ENCODE measurements at places on chromosomes 13 and 19. TPM values are rescaled to one million over a fixed set of nuclear protein-coding genes. Genes with fewer than 3 reads are reported as not detected.

DNA sequence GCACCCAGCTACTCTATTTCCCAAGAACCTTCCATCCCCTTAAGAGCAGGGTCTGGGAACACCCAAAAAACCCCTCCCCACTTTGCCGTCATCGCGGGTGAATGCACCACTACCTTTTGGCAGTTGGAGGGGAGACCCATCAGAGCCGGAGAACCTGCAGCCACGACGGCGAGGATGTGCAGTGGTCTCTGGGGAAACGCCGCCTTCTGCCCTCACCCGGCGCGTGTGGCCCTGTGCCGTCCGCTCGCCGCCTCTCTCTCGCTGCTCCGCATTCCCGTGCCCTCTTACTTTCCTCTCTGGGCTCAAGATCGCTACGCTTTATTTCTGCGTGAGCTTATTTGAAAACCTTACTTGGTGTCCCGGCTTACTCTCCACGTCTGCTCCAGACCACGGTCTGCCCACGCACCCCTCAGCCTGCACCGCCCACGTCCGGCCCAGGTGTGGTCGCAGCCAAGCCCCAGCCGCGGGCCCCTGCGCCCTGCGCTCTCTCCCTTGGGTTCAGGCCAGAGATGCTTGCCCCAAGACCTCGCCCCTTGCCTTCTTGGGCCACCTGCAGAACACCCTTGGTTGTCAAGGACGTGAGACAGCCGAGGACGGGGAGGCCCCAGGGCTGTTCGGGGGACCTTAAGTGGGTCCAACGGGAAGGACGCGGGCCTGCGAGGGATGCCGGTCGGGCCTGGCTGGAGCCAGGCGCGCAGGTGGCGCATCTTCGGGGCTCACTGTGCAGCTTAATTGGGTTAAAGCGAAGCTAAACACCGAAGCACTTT, 2.0 kb upstream of the MAB21L1 start:
- H3K36me3 ChIP-seq, result no peaks in the 10 kb centered on the region
- H3K27ac ChIP-seq, result no peak overlapping the region
- no peaks in the 10 kb centered on the region for H3K4me1 ChIP-seq
- no peak overlapping the region for H3K4me3 ChIP-seq

DNA sequence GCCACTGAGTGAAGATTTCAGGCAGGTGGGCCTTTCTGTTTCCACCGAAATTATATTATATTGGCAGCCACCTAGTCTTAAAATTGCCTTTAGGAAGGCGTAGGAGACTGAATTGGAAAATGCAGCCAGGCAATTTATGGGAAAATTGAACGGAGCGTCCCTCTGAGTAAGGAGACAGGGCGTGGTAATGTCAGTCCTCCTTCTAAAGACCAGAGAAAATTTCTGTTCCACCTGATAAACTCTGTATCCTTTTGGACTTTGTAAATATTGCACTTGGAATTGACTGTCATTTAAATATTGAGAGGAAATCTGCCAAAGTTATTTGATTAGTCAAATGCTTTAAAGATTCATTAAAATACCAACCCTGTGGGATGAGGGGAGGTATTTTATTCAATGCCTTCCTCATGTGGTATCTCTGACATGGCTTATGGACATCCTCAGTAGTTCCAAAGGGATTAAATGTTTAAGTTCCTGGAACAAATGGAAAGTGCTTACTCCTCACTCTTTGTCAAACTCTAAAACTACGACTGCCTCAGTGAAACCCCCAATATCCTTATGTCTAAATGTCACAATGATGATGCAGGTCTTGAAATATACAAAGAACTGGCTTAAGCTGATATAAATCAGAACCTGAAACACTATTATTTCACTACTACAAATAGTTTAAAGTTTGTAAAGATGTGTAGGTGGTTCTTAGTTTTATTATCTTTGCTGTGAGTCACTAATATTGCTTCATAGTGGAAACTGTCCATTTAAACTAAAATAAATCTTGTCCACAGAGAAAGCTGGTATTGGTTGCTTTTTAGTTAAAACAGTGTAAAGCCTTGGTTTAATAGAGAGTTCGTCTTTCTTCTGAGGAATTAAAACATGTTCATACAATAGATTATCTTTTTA, 203.2 kb downstream of the FGF14 start:
- H3K36me3 ChIP-seq, result no peaks in the 10 kb centered on the region
- no peak overlapping the region for H3K4me3 ChIP-seq
- no peaks in the 10 kb centered on the region for H3K4me1 ChIP-seq
- no peaks in the 10 kb centered on the region for H3K27me3 ChIP-seq
- no peak overlapping the region for H3K27ac ChIP-seq
- DNase-seq, result no peak

- no peak overlapping the region for H3K4me3 ChIP-seq
- H3K4me1 ChIP-seq, result no peaks in the 10 kb centered on the region
- H3K27me3 ChIP-seq, result no peaks in the 10 kb centered on the region
These were observed 101.5 kb upstream of the FNDC3A start for GRCh38 chr13:48874165-48874564.

- H3K27me3 ChIP-seq, result no peaks in the 10 kb centered on the region
- H3K36me3 ChIP-seq, result peaks cover 12% of the 10 kb centered on the region
- no peak for DNase-seq
- peaks cover 11% of the 10 kb centered on the region for H3K4me1 ChIP-seq
These were observed 5.2 kb downstream of the LDLR start for GRCh38 chr19:11094520-11094894.

GRCh38 chr13:45510672-45511071, 45.9 kb downstream of the COG3 start:
- peaks cover 3% of the 10 kb centered on the region for H3K36me3 ChIP-seq
- H3K4me1 ChIP-seq, result no peaks in the 10 kb centered on the region
- no peaks in the 10 kb centered on the region for H3K27me3 ChIP-seq
- no peak overlapping the region for H3K4me3 ChIP-seq
- DNase-seq, result no peak
- H3K27ac ChIP-seq, result no peak overlapping the region

- no peaks in the 10 kb centered on the region for H3K36me3 ChIP-seq
- H3K27me3 ChIP-seq, result no peaks in the 10 kb centered on the region
- no peak for DNase-seq
- H3K27ac ChIP-seq, result no peak overlapping the region
These were observed 34.8 kb downstream of the CYP2B6 start for GRCh38 chr19:41025871-41026270.

Gene KLK4
- total RNA-seq, result 1.4 TPM

Gene PROZ
- not detected for total RNA-seq

All from Peyer's patch (tissue), 4 donors.